ENCODE measurements at places on chromosomes 7 and 10.

GRCh38 chr10:114046087-114046458 is 2.4 kb downstream of the ADRB1 start:
- no peak for DNase-seq

DNA sequence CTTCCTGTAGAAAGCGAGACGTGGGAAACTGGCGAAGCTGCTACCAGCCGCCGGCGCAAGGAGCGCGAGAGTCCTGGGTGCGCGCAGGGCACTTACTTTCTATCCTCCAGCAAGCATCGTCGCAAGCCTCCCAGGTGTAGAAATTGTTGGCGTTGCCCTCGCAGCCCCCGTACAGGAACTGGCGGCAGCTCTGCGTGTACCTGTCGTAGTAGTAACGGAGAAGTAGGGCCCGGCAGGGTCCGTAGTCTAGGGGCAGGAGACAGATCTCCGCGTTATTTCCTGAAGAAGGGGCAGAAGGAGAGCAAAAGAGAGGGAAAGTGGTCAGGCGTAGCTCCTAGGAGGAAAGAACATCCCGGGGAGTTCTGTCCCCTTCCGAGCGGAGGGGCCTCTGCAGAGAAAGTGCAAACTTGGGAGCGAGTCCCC is 501 bp downstream of the TFPI2 start:
- peak; percentile 11 for DNase-seq

DNA sequence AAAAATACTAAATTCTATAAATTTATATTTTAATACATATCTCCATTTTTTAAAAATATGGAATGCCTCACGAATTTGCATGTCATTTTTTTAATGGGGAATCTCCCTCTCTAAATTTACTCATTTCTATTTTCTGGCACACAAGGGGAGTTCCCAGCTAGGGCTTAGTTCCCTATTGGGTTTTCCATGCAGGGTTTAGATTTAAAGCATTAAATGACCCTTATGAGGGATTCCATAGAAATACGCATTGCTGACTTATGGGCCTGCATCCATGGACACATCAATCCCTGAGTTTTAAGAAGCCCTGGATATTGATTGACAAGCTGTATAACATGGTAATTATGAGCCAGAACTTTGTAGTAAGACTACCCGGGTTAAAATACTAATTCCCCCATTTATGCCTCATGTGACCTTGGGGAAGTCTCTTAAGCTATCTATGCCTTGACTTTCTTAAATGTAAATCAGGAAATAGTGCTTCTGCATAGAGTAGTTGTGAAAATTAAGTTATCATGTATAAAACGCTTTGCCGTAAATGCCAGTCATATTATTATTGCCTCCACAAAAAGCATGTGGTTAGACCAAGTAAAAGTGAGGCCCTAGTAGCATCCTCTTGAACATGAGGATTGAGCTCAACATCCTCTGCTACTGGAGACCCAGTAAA is 78.8 kb upstream of the ANKRD1 start:
- DNase-seq = no peak

- DNase-seq = no peak
These were observed 154.0 kb downstream of the MGMT start for GRCh38 chr10:129621062-129621461.

DNA sequence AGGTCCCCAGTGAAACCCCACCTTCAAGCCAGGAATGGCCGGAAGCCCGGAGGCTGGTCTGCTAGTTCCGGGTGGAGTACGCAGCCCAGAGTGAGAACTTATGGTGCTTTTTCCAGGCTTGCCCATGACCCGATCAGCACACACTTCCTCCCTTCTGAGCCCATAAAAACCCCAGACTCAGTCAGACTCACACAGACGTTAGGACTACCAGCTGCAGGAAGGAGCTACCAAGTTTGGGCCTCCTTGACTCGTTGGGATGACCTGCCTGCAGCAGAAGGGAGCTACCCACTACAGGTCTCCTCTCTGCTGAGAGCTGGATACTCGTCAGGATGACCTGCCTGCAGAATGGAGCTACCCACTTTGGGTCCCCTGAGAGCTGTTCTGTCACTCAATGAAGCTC is 39.1 kb downstream of the SCRN1 start:
- no peak for DNase-seq

DNA sequence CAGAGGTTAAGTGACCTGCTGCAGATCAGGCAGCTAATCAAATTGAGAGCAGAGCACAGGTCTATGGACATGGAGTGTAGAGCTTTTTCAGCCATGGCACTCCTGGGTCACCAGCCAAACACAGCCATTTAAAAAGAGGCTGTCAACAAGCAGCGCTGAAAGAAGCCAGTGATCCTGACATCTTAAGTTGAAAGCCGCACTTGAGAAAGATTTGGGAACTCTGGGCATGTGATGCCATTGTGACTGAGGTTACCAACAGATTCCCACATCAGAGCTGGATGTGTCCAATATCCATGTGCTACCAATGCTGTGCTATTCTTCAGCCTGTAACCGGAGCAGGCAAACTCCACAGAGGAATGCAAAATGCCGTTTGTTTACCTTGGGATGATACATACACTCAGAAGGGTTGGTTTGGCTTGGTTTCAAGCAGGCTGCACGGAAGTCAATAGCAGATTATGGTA is 56.2 kb upstream of the ABLIM1 start:
- DNase-seq = peak; percentile 30

DNA sequence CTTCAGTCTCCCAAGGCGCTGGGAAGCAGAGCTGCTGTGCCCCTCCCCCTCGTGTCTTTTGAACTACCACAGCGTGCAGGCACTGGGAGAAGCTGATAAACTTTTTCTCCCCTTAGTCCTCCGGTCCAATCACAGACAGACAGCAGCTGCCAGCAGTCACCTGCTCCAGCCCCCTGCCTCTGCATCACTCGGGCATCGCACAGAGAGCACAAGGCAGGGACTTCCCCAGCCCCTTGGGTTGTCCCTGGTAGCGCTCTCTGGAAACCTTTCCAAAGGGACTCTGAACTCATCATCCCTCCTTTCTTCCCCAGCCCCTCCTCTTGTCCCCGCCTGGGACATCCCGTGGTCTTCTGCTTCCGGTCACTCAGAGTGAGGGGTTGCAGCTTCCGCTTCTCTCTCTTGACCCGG is 1.4 kb upstream of the NEUROG3 start:
- no peak for DNase-seq

DNA sequence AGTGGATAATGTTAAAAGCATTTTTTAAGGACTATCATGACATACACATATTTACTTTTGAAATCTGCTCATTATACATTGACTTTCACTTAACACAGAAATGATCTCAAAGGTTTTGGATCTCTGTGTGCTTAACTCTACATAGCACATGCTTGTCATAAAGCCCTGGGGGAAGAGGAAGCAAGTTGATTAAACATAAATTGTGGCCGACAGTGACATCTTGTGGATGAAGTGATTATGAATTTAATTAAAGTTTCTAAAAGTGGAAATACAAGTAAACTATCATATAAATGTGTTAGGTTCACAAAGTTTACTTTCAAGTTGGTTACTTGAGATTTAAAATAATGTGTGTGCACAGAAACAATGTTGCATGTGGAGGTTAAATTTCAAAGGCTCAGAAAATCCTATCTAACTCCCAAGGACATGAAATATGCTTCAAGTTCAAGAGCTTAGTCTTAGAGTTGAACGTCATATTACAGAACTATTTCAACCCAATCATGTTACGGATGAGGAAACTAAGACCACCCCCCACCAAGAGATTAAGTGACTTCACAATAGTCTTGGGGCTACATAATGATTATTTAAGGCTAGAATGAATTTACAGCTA is 1247.8 kb downstream of the GATA3 start:
- no peak for DNase-seq

GRCh38 chr10:61891906-61892585 is 9.5 kb upstream of the ARID5B start:
- DNase-seq = no peak

DNA sequence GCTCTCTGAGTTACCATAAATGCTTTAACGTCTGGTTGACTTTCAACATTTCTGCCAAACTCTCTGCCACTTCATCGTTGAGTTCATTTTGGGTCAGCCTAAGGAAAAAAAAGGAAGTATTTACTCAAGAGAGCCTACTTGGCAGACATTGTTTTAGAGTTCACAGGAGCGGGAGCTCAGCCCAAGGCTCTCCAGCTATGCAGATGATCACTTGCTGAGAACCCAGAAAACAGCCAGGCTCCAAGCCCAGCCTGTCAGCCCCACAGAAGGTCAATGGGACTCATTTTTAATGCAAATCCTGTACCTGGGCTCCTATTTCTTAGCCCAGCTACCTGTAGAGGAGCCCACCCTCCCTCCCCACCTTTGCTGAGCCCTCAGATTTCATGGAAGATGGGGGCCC is 45.5 kb downstream of the NOD1 start:
- DNase-seq = no peak

DNA sequence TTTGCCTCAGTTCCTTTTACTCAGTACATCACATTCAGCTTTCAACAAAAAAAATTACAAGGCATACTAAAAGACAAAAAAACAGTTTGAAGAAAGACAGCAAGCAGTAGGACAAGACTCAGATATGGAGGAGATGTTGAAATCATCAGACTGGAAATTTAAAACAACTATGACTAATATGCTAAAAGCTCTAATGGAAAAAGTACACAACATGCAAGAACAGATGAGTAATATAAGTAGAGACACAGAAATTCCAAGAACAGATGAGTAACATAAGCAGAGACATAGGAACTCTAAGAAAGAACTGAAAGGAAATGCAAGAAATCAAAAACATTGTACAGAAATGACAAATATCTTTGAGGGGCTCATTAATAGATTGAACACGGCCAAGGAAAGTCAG is 402.6 kb downstream of the NEBL start:
- DNase-seq = no peak

DNA sequence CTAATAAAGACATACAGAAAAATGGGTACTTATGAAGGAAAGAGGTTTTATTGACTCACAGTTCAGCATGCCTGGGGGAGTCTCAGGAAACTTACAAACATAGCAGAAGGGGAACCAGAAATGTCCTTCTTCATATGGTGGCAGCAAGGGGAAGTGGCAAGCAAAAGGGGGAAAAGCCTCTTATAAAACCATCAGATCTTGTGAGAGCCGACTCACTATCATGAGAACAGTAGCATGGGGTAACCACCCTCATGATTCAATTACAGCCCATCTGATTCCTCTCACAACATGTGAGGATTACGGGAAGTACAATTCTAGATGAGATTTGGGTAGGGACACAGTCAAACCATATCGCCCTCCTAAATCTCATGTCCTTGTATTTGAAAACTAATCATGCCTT is 1305.4 kb upstream of the SORCS1 start:
- no peak for DNase-seq

- DNase-seq = no peak
These were observed 162.0 kb upstream of the PLXNA4 start for GRCh38 chr7:132738254-132738653.

- peak; percentile 2 for DNase-seq
These were observed 103.4 kb downstream of the ATXN7L1 start for GRCh38 chr7:105773030-105773460.

DNA sequence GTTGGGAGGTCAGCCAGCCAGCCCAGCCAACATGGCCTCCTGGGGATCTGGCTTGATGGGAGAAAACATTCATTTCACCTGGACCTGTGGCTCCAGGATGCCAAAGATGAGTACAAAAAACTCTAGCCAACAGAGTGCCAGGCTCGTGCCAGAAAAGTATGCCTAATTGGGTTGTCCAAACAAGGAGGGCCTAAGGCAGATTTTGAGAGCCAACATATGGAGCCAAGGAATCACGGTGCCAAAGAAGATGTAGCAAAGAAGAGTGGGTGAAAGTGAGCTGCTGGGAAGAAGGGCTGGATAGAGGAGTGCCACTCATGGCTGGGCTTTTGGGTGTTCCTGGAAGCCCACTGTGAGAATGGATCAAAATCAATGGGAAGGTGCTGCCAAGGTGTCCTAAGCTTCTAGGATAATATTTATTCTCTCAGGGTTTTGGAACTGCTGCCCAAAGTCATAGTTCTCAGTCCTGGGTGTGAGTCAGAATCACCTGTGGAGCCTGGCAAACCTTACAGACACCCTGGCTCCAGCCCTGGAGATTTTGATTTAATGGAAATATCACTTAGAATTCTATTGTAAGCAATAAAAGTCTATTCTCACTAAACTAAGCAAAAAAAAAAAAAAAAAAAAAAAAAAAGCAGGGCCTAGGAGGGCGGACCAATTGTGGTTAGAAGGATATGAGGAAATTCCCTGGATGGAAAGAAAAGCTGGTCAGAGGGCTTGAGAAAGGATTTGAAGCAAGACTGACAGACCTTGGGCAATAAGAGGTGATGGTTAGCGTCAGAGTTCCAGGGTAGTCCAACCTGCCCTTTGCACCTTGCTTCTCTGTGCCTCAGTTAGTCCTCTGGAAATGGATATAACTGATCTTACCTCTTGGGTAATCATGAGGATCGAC is 182.2 kb upstream of the PRR15 start:
- DNase-seq = no peak

GRCh38 chr7:25666671-25667060 is 438.4 kb upstream of the NPVF start:
- no peak for DNase-seq

DNA sequence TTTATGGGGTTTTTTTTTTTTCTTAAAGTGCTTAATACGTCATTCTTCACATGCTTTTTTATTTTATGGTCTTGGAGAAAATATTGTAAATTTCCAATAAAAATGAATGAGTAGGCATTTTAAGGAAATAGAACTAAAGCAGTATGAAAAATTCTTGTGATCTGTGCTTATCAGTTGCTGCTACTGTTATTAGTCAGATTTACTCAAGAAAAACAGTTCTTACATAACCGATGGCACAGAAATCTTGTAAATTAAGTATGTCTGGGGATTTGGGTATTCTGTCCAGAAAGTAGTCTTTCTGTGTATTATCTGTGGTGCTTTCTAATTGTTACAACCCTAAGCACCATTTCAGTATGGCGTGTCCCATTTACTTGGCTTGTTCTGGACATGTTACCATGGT is 64.7 kb downstream of the LRGUK start:
- DNase-seq = no peak

DNA sequence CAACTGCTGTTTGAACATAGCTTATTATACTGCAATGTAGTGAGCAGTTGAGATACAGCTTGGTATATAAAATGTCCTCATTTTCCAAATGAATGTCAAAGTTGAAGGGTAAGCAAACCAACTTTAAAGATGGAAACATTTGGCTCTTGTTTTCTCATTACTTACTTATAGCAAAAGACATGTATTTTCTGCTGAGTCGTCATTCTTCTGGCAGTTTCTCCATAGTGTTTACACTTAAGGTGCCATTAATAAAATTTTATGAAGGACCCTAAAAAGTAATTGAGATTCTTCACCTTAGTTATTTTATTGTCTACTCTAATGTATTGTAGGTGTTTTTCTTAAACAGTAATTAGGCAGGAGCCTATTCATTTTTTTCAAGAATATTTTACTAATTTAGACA is 68.6 kb downstream of the INSYN2A start:
- DNase-seq = no peak

GRCh38 chr10:77105761-77106221 is 531.8 kb downstream of the KCNMA1 start:
- DNase-seq = no peak
